LoVo (cell line): ENCODE measurements at places on chromosomes 2 and 18.

- no peak for DNase-seq
Observed at GRCh38 chr2:7194950-7195349, 277.7 kb downstream of the RNF144A start.

- DNase-seq = no peak
Observed at GRCh38 chr2:43391201-43391877, 164.9 kb upstream of the ZFP36L2 start.

DNA sequence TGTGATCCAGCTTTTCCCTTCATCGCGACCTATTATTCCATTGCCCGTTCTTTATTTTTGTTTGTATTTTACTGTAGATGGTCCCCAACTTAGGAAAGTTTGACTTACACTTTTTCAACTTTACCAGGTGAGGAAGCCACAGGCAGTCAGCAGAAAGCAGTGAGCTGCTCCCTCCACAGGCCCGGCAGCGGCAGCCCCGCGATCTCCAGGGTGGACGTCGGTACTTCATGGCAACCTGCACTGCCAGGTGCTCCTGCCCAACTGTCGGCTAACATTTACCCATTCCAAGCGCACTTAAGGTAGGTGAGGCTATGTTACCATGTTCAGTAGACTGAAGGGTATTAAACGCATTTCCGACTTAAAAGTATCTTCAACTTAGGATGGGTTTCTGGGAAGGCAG lies 12.8 kb downstream of the ZNF516 start:
- DNase-seq = no peak

DNA sequence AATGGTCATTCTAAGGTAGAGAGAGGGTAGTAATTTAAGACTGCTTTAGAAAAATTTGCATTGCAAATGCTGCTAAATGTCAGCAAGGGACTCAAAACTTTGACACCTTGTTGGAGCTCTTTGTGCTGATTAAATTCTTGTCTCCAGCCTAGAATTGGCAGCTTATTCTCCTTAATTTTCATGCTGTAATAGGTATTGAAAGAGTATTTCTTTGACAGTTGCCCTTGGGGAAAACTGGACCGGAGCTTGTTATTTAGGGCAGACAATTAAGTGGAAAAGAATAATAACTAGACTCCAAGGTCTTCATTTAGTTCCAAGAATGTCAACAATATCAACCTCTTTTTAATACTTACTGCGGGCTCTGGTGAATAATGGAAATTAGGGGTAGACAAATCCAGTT lies 264.0 kb downstream of the TPGS2 start:
- no peak for DNase-seq

DNA sequence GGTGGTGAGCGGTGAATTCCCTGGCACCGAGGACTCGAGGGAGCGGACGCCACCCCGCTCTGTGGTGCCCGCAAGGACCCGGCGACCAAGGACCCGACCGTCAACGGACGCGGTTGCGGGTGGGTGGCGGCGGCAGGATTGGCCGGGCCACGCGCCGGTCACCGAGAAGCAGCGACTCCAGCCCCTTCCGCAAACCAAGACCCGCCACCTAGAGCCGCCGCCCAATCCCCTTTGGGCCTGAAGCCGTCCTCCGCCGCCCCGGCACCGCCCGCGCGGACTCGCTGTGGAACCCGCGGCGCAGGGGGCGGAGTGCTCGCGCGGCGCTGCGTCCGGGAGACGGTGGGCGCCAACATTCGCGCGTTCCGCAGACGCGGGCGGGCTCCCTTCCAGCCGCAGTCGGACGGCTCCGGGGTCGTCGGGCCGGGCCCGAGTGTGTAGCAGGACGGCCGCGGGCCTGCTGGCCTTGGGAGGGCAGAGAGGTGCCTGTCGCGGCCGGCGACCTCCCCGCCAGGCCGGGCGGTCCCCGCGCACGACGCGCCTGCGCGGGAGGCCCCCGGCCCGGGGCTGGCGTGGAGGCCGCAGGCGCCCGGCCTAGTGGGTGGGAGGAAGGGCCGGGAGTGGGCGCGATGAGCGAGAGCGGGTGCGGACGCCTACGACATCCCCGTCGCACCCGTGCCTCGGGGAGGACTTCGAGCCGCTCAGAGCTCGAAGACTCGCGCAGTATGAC lies at the start of the genes FAM228B and PFN4:
Gene FAM228B (plus strand): TSS at position 275 of the 727 bp plus-strand sequence. CDS start 893 bp downstream, outside the sequence.
Gene PFN4 (minus strand): TSS at position 140 of the 727 bp plus-strand sequence. CDS start 799 bp downstream, outside the sequence.
- DNase-seq = peak; percentile 81

DNA sequence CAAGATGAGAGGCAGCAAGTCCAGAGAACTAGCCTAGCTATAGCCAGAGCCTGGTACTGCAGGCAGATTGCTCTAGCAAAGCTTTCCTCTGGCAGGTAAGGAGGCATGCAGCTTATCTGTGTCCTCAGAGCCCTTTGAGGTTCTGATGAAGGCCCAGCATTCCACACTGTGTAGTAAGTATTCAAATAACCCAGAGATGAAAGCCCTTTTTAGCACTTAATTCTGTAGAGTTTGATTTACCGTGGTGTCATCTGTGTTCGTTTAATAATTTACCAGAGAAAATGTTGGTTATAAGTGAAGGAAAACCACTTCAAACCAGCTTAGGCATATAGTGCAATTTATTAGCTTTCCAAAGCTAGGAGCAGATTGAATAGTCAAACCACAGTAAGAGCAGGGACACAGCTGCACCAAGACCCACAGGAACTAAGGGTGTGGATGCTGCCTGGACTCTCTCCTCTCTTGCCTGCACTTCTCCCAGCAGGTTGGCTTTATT lies 226.6 kb downstream of the BABAM2 start:
- DNase-seq = peak; percentile 67

DNA sequence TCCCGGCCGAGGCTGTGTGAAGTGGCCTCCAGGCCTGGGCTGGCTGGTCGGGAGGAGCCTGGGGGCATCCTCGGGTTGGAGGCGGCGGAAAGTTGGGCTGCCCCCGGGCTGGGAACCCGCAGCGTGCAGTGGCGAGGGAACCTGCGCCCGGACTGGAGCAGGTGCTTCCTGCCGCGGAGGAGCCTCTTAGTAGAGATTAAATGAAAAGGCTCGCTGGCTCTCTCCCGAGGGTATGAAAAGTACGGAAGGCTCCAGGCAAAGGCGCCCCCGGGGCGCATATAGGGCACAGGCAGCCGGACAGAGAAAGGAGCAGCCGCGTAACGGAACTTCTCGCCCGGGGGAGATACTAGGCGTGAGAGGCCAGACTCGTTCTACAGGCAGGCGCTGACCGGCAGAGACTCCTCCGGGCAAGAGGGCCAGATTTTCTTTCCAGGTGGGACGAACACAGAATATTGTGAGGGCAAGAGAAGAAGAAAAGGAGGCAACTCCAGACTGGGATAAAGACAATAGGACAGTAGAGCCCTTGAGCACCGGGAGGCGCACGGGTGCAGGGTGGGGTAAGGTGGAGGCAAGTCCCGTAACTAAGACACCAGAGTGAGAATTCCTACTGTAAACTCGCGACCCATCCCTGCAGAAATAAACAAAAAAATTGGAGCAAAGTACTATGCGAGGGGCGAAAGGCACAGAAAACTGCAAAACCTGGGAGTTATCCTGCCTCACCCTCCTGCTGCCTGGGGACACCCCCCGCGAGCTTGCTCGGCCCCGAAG lies 816 bp downstream of the CDH2 start:
- DNase-seq = no peak

DNA sequence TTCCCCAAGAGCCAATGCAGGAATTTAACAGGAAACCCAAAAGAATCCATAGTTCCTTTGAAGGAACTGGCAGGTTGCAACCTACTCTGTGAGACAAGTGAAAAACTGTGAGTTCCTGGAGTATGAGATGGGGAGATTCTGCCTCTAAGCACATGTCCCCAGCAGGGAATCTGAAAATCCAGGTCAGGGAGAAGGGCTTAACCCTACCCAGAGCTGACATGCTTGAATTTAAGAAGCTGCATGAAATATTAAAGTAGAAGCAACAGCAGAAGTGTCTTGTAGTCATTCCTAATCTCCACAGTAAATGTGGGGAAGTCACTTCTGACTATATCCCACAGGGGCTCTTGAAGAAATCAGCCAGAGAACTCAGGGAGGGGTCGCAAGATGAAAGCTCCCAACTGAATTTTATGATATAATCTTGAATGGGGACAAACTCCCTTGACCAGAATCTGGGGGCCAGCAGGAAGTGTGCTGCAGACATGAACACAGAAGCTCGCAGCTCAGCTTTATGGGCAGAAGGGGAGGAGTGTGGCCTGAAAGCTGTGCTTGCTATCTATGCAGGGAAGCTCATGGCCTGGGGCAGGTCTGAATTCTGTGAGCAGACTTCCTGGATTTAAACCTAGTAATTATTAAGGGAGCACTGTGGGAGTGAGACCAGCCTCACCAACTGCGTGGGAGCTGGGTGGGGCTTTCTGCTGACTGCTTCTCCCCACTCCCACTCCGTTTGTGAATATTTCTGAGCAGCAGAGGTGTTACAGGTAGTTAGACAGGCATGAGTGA lies 184.1 kb upstream of the KYNU start:
- DNase-seq = no peak

GRCh38 chr2:163621445-163622004 lies 114.3 kb downstream of the FIGN start:
- DNase-seq = no peak

DNA sequence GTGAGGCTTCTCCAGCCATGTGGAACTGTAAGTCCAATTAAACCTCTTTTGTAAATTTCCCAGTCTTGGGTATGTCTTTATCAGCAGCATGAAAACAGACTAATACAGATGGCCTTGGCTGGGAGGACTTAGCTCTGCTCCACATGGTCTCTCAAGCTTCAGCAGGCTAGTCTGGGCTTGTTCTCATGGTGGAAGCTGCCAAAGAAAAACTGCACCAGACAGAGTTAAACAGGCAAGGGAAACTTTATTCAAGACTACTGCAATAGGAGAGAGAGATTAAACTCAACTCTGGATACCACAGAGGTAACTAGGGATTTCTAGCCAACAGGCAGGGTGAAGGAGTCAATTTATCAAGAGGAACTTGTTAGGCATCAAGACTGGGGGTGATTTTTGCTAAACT lies 142.1 kb downstream of the CABLES1 start:
- no peak for DNase-seq

DNA sequence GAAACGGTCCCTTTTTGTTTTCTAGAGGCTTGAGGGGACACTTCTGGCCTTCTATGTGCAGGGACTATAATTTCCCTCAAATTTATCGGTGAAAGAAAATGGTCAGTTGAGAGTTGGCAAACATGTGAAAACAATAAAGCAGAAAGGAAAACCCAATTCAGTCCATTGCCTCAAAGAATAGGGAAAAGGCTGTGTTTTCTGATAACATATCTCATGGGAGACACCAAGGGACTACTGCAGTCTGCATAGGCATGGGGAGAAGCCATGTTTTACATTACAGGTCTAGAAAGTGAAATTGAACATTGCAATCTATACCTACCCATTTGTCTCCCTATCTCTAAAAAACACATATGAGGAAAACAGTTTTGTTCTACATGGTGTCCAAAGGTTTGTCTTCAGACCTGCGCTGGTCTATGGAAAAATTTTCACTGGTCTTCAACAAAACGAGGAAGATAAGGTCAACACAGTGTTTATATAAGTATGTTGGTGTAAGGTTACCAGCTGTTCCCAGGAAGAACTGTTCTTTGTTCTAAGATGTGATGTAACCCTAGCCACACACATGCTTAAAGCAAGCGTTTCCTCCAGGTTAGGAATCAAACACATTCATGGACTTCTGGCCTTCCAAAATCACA lies 179.7 kb downstream of the MREG start:
- DNase-seq = no peak

GRCh38 chr2:139964721-139965440 lies 1184.7 kb upstream of the NXPH2 start:
- no peak for DNase-seq

- DNase-seq = no peak
Observed at GRCh38 chr2:56313500-56313921, 129.7 kb downstream of the CCDC85A start.

- DNase-seq = no peak
Observed at GRCh38 chr2:58035352-58035751, 11.3 kb upstream of the VRK2 start.

DNA sequence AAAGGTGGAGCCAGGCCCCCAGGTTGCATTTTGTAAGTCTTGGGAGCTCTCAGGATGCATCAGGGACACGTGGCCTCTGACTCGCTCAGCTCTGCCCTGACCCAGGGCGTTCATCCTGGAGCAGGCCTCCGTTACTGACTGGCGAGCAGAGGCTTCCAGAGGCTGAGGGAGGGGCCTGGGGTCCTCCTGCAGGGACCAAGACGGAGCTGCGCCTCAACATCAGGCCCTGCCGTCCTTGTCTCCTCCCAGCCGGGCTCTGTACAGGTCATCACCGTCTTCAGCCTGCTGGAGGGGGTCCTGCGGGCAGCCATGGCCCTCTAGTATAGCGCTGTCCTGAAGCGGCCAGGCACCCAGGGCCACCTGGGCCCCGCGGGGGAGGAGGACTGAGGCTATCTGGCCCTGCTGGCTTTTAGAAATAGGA lies 10.2 kb upstream of the ALPP start:
- DNase-seq = no peak

- DNase-seq = no peak
Observed at GRCh38 chr18:5891184-5891853, 4.0 kb downstream of the TMEM200C start.

DNA sequence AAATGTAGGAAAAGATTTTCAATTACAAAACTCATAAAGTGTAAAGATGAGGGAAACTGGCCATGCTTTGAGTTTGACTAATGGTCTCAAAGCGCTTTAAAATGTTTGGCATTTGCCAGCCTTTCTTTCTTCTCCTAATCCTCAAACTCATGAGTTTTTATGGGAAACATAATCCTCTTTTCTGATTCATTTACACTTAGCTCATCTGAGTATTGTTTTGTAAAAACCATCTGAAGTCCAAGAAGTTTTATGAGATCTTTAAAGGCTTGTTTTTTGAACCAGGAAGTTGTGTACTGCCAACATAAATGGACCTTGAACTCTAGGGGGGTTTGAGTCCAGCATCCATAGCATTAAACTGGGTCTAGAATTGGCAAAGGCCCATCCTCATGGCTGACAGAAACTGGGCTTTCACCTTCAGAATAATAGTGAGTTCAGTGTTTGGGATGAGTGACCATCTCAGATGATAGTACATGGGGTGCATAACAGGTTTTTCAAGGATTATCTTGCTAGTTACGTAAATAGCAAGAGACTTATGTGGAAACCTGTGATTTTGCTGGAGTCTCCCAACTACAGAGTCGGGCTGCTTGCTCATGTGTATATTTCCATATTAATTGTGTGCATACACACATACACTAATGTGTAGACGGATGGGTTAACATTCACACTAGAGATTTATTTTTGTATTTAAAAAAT lies 3.8 kb upstream of the LTBP1 start:
- DNase-seq = peak; percentile 48

- DNase-seq = no peak
Observed at GRCh38 chr2:121710470-121711170, 26.1 kb downstream of the NIFK start.

GRCh38 chr2:117856415-117857210 lies 42.1 kb downstream of the DDX18 start:
- peak; percentile 6 for DNase-seq
